ENCODE measurements at places on chromosomes 1 and 21.

DNA sequence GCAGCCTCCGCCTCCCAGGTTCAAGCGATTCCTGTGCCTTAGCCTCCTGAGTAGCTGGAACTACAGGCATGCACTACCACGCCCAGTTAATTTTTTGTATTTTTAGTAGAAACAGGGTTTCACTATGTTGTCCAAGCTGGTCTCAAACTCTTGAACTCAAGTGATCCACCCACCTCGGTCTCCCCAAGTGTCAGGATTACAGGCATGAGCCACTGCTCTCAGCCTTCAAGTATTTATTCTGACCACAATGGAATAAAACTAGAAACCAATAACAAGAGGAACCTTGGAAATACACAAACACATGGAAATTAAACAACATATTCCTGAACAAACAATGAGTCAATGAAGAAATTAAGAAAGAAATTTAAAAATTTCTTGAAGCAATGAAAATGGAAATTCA lies 32.7 kb upstream of the DR1 start:
- DNase-seq, result no peak

DNA sequence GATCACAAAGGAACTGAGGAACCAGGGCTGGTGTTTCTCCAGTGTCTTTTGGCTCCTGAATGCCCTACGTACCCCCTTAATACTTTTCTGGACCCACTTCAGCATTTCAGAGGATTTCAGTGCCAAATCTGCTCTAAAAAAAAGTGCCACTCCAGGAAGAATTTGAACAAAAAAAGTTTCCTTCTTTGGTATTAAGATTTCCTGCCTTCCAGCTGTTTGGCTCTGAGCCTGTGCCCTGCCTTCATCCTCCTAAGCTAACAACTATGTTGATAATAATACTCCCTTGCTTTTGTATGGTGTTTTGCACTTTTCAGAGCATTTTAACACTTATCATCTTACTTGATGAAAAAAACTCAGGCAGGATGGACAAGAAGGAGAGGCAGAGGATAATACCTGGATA lies 11.0 kb upstream of the RIMS3 start:
- DNase-seq, result no peak

DNA sequence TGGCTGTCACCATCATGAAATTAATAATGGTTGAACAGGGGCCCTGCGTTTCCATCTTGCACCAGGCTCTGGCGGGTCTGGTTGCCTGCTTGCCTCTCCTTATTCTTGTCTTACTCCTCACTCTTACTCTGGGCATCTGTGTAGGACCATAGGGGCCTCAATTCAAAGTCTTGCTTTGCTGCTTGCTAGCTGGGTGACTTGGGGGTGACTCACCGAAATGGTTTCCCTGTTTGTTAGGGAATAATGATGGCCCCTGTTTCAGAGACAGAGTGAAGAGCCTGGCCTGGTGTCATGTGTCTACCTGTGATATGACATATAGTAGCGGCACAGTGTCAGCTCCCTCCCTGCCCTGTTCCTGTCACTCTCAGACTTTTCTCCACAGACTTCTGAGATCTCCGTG lies 24.6 kb downstream of the KCNC4 start:
- DNase-seq, result no peak

- no peak for DNase-seq
Observed at GRCh38 chr1:193321242-193321840, 134.9 kb upstream of the B3GALT2 start.

GRCh38 chr1:180310095-180310494 lies 80.0 kb downstream of the LHX4 start:
- no peak for DNase-seq

- no peak for DNase-seq
Observed at GRCh38 chr1:115373305-115373704, 35.3 kb upstream of the NGF start.

GRCh38 chr1:227058321-227058751 lies 118.2 kb downstream of the COQ8A start:
- DNase-seq, result no peak

- DNase-seq, result no peak
Observed at GRCh38 chr1:28096210-28097099, 8.0 kb upstream of the EYA3 start.

GRCh38 chr1:166273618-166274017 lies 106.8 kb upstream of the FAM78B start:
- no peak for DNase-seq

DNA sequence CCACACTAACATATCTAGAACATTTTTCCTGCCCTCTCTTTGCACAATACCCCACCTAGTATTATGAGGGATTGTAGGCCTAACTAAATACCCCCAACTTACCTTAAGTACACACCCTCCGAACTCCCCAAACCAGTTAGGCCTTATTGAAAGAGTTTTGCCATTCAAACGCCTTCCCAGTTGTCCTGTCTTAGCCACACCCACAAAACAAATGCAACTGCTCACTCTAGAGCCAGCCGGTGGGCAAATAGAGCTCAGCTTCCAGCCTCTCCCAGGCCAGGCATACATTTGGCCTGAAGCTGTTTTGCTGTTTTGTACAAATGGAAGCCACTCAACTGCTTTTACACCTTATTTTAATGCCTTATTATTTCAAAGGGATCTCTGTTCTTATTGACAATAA lies 224.2 kb upstream of the RUNX1 start:
- DNase-seq, result no peak
